ENCODE measurements at places on chromosomes 6 and 20. TPM values are rescaled to one million over a fixed set of nuclear protein-coding genes. Genes with fewer than 3 reads are reported as not detected.

The DSE gene
- total RNA-seq: 7.9 TPM

The DDX43 gene
- 0.71 TPM for total RNA-seq

The MCCD1 gene
- not detected for total RNA-seq

The MLIP gene
- total RNA-seq: not detected

The AGPAT1 gene
- 42.6 TPM for total RNA-seq

The KLHDC3 gene
- total RNA-seq: 74.1 TPM

The MAP3K7 gene
- total RNA-seq: 24.8 TPM

The CENPW gene
- 50.0 TPM for total RNA-seq

All from CD8-positive, alpha-beta memory T cell (primary cell).